ENCODE measurements at places on chromosomes 3 and 15.

DNA sequence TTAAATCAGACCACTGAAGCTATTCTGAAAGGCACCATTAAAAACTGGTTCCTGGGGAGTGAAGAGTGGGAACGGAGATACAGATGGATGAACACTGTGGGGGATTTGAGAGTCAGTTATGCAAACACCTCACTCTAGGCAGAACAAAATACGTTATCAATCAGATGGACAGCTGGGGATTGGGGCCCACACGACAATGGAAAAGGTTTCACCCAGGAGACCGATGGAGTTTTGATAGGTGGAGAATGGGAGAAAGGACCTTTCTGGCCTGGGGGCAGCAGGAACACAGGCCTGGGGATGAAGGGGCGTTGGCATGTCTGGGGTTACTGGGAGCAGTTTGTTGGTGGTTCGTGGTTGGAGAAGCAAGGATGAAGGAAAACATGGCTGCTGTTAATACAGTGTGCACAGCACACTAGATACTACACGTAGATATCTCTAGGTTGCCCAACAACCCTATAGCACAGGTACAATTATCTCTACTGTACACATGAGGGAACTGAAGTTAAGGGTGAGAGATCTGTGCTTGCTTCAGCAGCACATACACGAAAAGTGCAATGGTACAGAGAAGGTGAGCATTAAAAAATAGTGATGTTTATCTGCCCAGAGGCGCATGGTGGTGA, 16.5 kb downstream of the ST6GAL1 start:
- DNase-seq, result no peak

GRCh38 chr15:98874773-98875172, 132.8 kb downstream of the PGPEP1L start:
- DNase-seq, result no peak

DNA sequence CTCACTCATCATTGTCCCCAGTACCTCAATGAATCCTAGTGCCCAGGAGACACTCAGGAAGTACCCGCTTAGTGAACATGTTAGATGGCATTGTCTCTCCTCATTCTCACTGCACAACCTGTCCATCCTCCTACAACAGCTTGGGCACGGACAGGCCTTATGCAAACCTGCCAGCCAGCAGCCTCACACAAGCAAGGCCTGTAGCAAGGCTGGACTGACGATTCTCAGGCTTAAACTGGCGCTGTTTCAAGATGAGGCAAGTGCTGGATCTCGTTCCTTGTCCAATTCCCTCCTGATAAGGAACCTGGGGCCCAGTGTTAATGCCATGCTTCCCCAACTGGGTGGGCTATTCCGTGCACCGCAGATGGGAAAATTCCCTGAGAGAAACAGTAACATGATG, 59.0 kb downstream of the CDCP1 start:
- no peak for DNase-seq

DNA sequence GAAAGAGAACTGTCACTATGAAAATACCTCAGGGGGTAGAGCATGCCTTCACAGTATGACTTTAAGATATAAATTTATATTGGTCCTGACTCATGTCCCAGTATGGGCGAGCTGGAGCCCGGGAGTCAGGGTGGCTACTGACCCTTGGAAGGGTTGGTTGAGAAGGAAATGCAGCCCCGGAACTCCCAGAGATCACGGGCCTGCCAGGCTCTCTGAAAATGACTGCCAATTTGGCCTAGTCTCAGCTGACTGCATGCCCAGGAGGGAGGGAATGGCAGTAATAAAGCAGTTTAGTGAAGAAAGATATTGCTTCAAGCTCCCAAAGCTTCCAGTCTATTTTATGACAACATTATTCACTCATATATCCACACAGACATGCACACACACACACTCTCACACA, 299.0 kb downstream of the NR2F2 start:
- DNase-seq, result no peak

DNA sequence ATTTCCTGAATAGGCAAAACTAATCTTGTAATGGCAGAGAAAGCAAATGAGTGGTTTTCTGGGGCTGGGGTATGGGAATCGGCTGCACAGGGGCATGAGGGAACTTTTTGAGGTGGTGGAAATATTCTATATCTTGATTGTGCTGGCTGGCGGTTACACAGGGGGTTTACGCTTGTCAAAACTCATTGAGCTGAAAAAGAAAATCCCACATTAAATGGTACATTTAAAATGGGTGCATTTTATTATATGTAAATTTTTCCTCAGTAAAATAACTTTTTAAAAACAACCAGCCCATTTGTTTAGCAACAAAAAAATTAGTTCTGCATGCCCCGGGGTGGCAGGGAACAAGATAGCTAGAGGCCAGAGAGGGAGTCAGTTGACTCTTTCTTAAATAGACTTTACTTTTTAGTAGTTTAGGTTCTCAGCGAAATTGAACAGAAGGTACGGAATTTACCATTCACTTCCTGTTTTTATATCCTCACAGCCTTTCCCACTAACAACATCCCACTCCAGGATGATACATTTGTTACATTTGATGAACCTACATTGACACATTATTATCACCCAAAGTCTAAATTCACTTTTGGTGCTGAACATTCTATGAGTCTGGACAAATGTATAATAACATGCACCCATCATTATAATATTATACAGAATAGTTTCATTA, 41.2 kb upstream of the BCL2A1 start:
- no peak for DNase-seq

GRCh38 chr15:71116942-71117341, 1.7 kb downstream of the THSD4 start:
- DNase-seq, result no peak

GRCh38 chr3:106829206-106829605, 548.0 kb upstream of the CCDC54 start:
- no peak for DNase-seq

GRCh38 chr3:135059580-135059979, 264.5 kb downstream of the EPHB1 start:
- DNase-seq, result no peak

- DNase-seq, result no peak
Observed at GRCh38 chr15:62307551-62307950, 142.5 kb upstream of the C2CD4B start.

- no peak for DNase-seq
Observed at GRCh38 chr15:80736560-80736959, 41.5 kb downstream of the ABHD17C start.

GRCh38 chr3:194773771-194774455, 88.2 kb downstream of the FAM43A start:
- DNase-seq, result no peak

DNA sequence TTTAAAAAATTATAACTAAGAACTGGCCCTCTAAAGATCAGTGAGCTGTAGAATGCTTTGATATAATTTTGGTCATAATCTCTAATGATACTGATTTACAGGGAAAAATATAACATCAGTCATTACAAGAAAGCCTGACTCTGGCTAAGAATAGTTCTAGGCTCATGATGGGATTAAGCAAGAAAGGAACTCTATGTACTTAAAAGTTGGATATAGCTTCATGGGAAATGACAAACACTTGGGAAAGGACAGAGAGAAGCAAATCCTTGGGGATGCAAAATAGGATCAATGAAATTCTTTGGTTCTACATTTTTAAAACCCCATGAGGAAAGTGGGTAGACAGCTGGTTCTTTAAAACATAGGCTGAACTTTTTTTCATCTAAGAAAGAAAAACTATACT, 472.7 kb upstream of the NR2F2 start:
- DNase-seq, result no peak

DNA sequence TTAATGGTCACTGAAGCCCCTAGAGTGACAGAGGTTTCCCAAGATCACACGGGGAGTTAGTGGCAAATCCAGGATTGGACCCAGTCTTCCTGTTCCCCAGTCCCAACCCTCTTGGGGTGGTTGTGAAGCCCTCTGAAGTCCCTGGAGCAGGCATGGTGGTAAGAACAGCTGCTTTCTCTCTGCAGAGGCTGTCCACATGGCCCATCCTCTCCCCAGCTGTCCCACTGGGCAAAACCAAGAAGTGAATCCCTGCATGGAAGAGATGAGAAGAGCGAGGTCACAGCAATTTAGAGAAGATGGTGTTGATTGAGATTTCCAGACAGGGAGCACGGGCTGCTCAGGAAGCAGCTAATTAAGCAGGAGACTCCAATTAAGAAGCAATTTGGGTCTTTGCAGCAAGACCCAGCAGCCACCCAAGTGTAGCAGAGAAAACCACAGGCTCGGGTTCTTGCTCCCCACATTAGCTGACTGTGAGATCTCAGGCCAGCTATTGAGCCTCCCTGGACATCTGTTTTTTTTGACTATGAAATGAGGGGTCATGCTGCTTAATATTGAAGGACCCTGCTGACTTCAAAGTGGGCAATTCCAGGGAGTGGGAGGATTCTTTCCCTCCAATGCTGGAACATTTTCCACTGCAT, 14.8 kb upstream of the HDAC11 start:
- DNase-seq, result no peak

All from NCI-H1048 (cell line).